ENCODE measurements at places on chromosomes 6 and 20.

- no peak for DNase-seq
Observed at GRCh38 chr20:2816583-2817340, 598 bp downstream of the TMEM239 start.

- no peak for DNase-seq
Observed at GRCh38 chr6:28900577-28901256, 23.1 kb downstream of the TRIM27 start.

GRCh38 chr6:105968603-105969333, 117.4 kb upstream of the PRDM1 start:
- no peak for DNase-seq

DNA sequence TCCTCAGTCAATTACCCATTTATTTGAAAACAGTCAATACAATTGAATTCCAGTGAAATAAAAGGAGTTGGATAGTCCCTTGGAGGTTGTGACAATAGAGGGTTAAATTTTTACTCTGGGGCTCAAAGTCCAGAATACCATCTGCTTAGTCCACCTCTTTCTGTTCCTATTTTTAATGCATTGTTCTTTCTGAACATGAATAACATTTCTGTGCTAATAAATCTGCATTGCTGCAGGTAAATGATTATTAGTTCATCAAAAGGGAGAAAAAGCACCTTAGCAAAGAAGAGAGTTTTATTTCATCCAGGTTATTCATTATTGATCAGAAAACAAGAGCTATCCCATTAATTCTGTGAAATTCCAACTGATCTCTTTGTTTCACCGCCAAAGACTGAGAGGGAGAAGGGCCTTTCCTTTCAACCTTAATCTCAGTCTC, 166.1 kb upstream of the OLIG3 start:
- DNase-seq = no peak

GRCh38 chr6:134240665-134241431, 77.1 kb downstream of the SGK1 start:
- peak; percentile 52 for DNase-seq

GRCh38 chr20:13825465-13825864, 40.6 kb downstream of the NDUFAF5 start:
- no peak for DNase-seq

- DNase-seq = no peak
Observed at GRCh38 chr6:36142971-36143838, 12.9 kb downstream of the MAPK13 start.

DNA sequence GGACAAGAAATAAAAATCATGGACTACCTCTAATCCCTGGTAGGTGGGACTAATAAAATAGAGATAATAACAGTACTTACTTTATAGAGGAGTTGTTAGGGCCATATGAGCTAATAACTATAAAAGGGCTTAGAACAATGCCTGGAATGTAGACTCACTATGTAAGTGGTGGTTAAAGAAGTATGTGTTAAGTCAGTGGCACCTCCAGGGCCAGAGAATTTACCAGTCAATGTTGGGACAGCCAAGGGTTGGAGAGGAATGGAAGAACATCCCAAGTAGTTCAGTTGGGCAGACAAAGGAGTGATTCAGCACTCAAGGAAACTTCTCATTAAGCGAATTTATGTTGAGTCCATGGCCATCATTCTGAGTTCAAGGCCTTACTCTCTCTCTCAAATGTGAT, 116.8 kb downstream of the OTOR start:
- no peak for DNase-seq

GRCh38 chr6:90136837-90137568, 159.6 kb downstream of the BACH2 start:
- no peak for DNase-seq
